DND-41 (cell line): ENCODE measurements at places on chromosomes 1 and 21.

GRCh38 chr1:113998361-113998760 lies 19.1 kb downstream of the OLFML3 start:
- DNase-seq, result no peak

- no peak for DNase-seq
Observed at GRCh38 chr1:25774206-25774803, 25.7 kb upstream of the SELENON start.

DNA sequence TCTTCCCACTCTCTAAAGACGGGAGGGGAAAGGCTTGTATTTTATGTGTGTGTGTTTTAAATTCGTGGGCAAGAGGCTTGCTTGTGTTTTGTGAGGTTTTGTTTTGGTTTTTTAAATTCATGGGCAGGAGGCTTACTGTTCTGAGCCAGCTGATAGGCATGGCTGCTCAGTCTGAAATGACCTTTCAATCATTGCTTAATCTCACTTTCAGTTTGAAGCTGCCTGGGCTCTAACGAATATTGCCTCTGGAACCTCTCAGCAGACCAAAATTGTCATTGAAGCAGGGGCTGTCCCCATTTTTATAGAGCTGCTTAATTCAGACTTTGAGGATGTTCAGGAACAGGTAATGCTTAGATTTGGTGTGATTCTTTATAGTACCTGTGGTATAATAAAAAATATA lies 20.3 kb upstream of the TXLNA start:
- no peak for DNase-seq

DNA sequence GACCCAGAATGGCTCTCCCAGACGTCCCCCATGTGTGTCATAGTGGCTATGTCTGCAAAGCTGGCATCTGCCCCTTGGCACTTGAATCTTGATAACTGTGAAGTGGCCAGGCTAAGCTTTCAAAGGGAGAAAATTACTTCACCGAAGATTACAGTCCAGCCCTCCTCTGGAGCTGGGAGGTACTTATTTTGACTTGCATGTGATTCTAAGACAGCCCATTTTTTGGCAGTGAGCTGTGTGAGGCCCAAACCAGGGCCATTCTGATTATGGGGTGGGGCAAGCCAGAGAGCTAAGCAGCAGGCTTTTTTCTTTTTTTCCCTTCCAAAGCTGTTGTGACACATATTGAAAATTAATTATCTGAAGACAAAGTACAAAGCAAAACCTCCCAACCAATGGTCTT lies 42.1 kb upstream of the C8B start:
- DNase-seq, result no peak

GRCh38 chr1:89274411-89274857 lies 1.8 kb upstream of the GBP5 start:
- DNase-seq, result no peak

GRCh38 chr1:35725596-35725995 lies 6.9 kb upstream of the C1orf216 start:
- DNase-seq, result no peak

GRCh38 chr1:6012529-6013318 lies 20.5 kb upstream of the NPHP4 start:
- no peak for DNase-seq

DNA sequence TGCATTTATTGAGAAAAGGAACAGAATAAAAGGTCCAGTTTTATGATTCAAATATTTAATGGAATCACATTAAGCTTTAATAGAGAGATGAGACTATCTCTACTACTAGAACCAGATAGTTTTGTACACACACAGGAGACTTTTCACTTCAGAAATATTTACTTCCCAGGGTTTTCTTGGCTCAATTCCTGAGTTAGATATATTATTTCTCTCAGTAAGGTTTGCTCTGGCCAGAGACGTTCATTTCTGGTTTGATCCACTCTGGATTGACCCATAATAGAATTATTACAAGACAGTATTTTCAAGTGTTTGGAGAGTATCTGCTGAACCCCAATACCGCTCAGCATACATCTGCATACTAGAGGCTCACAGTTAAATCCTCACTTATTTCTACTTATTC lies 1.3 kb upstream of the RCOR3 start:
- no peak for DNase-seq
